CD8-positive, alpha-beta memory T cell (primary cell): ENCODE measurements at places on chromosomes 1 and 21.

GRCh38 chr1:26779098-26779668 lies 8.6 kb upstream of the PIGV start:
- no peak for DNase-seq

- no peak for DNase-seq
Observed at GRCh38 chr1:53132176-53132575, 10.3 kb downstream of the SLC1A7 start.

- DNase-seq = no peak
Observed at GRCh38 chr21:32549440-32549839, 35.9 kb downstream of the TCP10L start.

DNA sequence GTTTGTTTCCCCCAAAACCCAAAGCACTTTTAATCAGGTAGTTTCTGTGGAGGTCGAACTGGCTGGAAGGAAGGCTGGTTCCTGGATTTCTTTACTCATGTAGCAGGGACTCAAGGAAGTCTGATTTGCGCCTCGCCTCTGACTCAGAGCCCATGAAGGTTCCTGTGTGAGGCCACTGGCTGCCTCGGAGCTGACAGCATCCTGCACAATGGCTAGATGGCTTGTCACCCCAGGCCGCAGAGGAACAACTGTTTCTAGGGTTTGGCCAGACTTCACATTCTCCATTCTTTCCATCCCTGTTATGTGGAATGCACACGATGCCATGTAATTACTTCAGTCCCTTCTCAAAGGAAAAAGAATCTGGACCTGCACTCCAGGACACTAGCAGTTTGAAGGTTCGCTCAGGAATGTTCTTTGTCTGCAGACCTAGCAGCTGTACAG lies 39.1 kb upstream of the PRSS38 start:
- DNase-seq = no peak

DNA sequence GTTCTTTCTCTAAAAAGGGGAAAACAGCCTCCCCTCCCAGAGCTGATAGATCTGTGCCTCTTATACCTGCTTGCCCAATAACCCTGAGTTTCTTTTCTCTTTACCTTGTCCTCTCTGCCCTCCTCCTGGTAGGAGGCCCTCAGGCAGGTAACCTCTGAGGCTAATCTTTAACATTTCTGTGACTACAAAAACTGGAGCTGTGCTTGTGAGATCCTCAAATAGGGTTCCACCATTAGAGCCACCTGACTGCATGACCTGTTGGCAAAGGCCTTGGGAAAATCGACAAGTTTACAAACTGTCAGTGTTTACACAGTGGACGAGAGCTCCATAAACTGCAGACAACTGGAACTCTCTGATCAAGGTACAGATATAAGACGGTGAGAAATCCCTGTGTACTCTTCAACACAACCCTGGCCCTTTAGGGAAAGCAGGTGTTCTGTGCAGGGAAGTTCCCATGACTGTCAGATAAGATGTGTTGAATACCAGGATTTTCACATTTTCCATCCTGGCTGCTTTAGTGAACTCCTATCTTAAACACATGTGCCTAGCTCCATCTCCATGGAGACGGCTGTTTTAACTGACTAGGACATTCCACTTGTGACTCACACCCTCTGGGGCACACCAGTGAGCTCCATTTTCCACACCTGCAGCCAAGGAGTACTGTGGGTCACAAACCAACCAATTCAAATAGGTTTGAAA lies 38.3 kb downstream of the ECE1 start:
- DNase-seq = no peak

- DNase-seq = no peak
Observed at GRCh38 chr1:12552111-12552888, 65.7 kb downstream of the DHRS3 start.

GRCh38 chr1:175904808-175905207 lies 161.4 kb upstream of the TNR start:
- DNase-seq = no peak

GRCh38 chr1:155850345-155850744 lies 6.7 kb downstream of the GON4L start:
- no peak for DNase-seq

- DNase-seq = no peak
Observed at GRCh38 chr21:44628707-44629391, 2.0 kb downstream of the KRTAP10-9 start.

- DNase-seq = no peak
Observed at GRCh38 chr1:90394247-90394646, 322.9 kb downstream of the BARHL2 start.

GRCh38 chr1:77288275-77288674 lies 6.5 kb downstream of the AK5 start:
- DNase-seq = no peak

DNA sequence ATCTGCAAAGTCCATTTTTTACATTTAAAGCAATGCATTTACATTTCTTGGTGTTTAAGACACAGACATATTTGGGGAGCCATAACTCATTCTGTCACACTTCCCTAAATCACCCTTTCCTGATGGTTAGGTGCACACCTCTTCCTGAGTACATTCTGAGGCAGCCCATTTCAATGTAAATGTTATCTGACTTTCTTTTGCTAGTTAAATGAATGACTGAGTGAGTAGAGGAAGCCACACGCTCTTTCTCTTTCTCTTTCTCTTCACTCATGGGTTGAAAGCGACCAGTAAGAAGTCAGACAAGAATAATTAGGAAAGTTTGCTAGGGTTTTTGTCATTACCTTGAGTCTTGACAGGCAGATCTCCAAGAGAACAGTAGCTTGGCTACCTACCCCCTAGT lies 143.1 kb downstream of the S1PR1 start:
- DNase-seq = no peak

- no peak for DNase-seq
Observed at GRCh38 chr1:208709981-208710380, 465.8 kb upstream of the PLXNA2 start.

- no peak for DNase-seq
Observed at GRCh38 chr1:33713058-33713877, 150.6 kb upstream of the HMGB4 start.

DNA sequence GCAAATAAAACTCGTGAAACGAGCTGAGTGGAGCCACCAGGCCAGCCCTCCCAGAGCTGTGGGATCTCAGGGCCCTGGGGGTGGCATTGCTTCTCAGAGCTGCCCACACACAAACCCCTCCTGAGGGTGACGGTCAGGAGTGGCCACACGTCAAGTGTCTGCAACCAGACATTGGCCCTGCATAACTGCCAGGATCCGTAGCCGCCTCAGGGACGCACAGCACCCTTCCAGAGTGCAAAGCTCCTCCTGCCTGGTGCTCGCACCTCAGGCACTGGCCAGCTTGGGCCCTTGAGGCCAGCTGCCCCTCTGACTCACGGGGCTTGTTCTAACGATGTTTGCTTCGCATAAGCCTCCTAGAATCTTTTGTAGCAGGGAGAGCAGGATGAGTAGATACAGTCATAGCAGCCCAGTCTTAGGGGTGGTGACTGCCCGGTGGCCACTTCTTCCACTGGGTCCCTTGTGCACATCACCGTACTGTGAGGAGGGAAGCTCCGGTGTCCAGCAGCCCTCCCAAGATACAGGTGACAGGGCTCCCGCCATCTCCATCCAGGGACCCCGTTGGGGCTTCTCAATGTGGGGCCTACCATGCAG lies 5.0 kb downstream of the WNT3A start:
- no peak for DNase-seq

DNA sequence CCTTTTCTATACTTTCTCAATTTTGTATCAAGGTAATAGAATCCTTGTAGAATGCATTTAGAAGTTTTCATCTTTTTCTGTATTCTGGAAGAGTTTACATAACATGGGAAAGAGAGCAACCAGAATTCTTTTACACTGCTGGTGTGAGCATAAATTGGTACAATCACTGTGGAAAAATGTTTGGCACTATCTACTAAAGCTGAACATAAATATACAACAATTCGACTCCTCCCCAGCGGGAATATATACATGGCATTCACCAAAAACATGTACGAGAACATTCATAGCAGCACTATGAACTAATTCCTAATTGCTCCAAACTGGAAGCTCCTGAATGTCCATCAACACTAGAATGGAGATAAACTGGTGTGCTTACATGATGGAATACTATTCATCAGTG lies 1.8 kb upstream of the ACBD6 start:
- no peak for DNase-seq

DNA sequence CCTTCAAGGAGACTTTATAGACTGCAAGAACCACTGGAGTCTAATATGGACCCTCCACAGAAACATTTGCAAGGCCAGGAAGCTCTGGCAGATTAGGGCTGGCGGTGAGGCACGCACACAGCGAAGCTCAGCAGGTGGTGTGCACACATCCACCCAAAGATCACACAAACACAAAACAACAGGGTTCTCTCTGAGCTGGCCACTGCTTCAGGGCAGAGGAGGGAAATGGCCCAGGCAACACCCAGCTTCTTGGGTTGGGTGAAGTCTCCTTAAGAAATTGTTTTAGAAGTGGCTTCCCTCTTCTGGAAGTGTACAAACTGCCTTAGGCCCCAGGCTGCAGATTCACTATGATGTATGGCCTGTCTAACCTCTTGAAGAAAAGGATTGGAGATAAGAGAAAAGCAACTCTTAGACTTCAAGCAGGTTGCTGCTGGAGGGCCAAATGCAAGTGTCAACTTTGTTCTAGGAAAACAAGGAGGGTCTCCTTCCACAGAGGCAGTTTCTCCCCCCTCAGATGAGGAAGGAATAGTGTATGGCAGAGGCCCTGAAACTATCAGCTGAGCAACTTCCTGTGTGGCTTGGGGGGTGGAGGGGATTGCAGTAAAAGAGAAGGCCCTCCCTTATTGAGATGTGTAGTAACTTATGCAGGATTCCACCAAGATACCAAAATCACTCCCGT lies 2.0 kb downstream of the RCSD1 start:
- DNase-seq = no peak

DNA sequence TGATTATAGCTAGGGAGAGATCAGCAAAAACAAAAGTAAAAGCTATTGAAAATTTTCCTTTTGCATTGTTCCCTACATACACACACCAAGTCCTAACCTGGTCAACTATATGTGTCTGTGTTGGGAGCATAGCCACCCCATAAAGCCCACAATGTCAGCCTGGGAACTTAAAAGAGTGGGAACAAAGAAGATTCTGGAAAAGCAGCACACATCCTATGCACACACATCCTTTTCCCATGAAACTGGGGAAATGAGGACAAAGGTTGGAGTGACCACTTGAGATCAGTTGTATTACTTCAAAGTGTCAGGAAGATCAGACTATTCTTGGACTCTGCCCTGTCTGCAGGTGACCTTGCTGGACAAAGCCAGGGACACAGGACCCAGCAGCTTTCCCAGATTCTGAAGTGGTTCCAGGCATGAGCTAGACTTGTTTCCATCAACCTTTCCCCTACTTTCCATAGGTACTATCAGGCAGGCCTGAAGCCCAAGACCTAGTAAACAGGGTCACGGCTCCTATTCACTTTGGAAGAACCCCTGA lies 15.9 kb downstream of the TXNIP start:
- DNase-seq = no peak

DNA sequence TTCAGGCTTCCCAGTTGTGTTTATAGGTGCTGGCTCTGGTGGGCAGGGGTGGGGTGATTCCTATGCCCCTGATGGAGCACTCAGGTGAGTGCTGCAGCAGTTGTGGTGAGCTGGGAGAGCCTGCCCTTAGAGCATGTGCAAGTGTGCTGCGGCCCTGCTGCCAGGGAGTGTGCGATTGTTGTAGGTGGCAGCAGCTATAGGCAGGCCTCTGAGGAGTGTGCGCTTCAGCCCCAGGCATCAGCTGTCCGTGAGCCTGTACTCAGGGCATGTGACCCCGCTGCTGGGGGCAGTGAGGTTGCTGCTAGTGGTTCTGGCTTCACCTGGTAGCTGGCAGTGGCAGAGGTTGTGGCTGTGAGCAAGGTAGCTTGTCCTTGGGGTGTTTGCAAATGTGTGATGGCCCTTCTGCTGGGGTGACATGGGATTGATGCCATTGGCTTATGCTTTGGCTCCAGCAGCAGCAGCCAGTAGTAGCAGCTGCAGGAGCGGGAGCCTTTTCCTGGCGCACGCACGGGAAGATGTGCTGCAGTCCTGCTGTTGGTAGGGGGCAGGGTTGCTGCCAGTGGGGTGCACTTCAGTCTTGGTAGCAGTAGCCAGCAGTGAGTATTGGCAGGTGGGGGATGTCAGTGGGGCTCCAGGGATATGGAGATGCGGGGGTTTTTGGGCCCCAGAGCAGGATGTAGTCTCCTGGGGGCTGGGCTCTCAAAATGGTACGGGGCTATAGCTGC lies 37.7 kb downstream of the SYCP1 start:
- DNase-seq = no peak
